ENCODE measurements at places on chromosomes 12 and 14.

GRCh38 chr12:31531893-31532292, 59.0 kb downstream of the DENND5B start:
- DNase-seq = no peak

GRCh38 chr12:2833327-2833726, 1.5 kb downstream of the NRIP2 start:
- DNase-seq = no peak

GRCh38 chr12:1576410-1577241, 17.8 kb downstream of the FBXL14 start:
- DNase-seq = no peak

DNA sequence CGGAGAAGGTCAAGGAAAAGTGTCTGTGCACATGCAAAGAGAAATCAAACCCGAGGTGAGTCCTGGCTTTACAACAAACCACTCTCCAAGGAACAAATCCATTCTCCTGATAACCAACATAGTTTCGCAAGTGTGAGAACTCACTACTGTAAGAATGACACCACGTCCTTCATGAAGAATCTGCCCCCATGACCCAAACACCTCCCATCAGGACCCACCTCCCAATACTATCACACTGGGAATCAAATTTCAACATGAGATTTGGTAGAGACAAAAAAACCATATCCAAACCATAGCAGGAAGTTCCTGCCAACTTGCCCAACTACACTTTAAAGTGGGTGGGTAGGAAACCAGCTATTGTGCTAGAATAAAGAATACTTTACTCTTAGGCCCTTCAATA, 2.4 kb upstream of the ERC1 start:
- no peak for DNase-seq

- no peak for DNase-seq
These were observed 331.2 kb downstream of the SLC16A7 start for GRCh38 chr12:59927032-59927431.

DNA sequence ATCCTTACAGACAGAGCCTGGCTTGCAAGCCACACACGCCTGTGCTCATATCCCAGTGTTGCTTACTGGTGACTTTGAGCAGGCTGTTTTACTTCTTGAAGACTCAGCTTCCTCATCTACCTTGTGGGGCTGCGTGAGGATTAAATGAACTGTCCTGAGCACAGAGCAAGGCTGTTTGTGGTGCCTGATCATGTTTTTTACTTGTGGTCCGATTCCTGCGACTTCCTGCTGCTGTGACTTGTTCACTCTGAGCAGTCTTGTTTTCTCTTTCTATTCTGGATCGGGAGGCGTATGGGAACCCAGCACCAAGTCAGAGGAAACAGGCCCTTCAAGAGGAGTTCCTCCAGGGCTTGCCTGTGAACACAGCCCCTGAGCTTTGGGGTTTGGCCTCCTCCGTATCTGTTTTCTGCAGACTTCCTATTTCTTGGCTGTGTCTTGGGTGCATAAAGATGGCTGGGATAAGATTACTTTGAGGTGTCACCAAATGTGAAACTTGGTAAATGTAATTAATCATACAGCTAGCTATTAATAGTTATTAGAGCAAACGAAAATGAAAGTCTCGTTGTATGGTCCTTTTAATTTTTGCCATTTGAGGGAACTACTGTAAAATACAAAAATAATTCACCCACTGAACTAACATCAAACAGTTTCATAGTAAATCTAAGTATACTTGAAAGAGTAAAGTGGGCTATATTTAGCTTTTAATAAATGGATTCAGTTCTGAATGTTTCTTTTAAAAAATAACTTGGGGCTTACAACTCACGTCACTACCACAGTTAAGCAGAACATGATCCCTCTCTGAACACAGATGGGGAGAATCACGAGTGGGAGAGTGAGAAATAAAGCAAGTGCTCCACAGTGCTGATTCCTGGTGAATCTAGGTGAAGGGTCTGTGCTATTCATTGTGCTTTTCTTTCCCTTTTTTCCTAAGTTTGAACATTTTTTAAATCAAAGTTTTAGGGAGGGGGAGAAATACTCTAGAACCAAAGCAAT, 251.5 kb downstream of the FOXN3 start:
- DNase-seq = no peak

DNA sequence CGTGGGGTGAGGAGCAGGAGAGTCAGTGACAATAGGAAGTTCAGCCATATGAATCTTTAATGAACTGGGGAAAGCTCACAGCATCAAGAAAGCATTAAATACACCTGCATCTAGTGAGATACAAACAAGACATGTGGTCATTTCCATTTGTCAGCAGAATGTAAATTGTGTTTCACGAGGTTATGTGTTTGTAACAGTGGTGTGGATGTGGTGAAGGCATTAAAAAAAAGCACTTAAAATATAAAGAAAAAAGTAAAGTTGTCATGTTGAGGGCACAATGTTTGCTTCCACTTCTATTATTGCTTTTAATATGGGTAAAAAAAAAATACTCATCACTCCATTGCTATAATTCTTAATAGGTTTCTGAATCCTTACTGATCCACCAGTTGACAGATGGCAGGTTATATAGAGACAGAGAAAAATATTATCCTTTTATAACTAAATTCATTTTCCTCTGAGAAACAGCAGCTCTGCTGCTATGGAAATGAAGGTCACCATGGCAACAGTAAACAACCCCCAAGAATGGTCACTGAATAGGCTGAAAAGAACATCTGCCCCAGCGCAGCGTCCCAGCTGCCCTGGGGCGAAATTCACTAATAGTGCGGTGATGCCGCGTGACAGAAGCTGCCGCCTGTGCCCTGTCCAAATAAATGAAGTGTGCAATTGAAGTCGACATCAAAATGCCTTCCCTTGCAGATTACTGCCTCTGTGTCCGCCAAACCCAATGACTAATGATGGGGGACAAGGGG, 226.1 kb downstream of the FOXN3 start:
- DNase-seq = no peak

GRCh38 chr12:111444925-111445725, 39.4 kb downstream of the SH2B3 start:
- DNase-seq = peak; percentile 91

- DNase-seq = no peak
These were observed 4.3 kb downstream of the FRS2 start for GRCh38 chr12:69474456-69474855.

DNA sequence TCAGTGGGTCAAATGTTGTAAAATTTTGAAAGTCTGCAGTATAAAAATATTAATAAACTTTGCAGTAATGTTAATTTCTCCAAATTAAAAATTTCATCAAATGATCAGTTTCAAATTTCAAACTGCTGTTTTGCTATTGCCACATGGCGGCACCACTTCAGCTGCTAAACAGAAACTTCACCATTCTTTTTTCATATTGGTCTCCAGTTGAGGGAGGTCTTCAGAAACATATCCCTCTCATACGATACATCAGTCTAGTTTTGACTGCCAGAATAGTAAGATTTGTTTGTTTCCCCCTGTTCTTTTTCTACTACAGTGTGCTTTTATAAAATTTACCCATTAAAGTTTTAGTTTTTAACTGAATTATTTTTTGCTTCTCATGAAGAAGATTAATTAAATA, 4.2 kb upstream of the TRHDE start:
- DNase-seq = no peak

DNA sequence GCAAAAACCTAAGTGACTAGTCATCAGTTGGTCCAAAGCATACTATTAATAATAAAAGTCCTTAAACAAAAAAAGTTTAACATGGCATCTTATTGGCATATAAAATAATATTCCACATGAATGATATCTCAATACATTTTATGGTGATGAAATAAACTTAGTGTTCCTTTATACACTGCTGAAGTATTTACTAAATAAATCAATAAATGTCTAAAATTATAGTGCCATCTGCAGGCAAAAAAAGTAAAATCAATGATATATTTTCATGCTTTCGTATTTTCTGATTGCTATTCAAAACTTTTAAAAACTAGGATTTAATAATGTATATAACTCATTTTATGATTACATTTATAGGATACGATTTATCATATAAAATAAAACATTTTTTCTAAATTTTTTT, 30.5 kb downstream of the PUS7L start:
- DNase-seq = no peak

- no peak for DNase-seq
These were observed 50.5 kb upstream of the KRR1 start for GRCh38 chr12:75561921-75562320.

DNA sequence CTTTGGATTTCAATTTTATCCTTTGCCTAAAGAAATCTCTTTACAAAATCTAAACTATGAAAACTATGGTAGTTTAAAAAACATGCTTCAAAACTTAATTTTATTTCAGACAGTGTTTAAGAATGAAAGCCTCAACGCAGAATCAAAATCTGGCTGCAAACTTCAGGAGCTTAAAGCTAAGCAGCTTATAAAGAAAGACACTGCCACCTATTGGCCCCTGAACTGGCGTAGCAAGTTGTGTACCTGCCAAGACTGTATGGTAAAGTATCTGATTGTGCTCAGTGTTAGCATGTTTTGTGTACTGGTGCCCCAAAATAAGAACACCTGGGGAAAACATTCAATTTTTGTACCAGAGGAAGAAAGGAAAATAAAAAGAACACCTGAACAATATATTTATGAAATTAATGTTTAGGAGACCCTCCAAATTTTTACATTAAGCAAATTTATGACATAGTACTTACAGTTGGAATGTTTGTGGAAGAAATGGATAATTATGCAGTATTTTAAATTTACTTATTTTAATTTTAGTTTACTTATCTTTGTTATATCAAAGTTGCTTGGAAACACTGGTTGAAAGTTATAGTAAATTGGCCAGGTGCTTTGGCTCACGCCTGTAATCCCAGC, 12.2 kb downstream of the UBR7 start:
- peak; percentile 20 for DNase-seq

DNA sequence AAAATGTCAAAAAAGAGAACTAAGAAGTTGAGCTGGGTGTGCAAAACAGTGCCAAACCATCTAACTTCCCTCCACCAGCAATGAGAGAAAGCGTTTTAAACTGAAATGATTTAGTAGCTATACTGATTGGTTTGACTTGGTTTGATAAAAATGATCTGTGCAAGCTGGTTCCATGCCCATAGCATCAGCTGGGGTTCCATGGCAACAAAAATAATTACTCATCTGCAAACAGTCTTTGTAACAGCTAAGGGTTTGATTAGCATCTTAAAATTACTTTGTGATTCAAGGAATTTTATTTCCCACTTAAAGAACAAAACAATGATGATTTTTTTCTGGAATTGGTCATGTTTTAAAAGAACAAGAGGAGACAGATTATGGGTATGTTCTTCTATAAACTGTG, 15.0 kb upstream of the BICD1 start:
- DNase-seq = no peak

- no peak for DNase-seq
These were observed 86.3 kb upstream of the RASSF8 start for GRCh38 chr12:25872137-25872536.

- peak; percentile 10 for DNase-seq
These were observed 68.7 kb downstream of the CCDC88C start for GRCh38 chr14:91348845-91349465.

DNA sequence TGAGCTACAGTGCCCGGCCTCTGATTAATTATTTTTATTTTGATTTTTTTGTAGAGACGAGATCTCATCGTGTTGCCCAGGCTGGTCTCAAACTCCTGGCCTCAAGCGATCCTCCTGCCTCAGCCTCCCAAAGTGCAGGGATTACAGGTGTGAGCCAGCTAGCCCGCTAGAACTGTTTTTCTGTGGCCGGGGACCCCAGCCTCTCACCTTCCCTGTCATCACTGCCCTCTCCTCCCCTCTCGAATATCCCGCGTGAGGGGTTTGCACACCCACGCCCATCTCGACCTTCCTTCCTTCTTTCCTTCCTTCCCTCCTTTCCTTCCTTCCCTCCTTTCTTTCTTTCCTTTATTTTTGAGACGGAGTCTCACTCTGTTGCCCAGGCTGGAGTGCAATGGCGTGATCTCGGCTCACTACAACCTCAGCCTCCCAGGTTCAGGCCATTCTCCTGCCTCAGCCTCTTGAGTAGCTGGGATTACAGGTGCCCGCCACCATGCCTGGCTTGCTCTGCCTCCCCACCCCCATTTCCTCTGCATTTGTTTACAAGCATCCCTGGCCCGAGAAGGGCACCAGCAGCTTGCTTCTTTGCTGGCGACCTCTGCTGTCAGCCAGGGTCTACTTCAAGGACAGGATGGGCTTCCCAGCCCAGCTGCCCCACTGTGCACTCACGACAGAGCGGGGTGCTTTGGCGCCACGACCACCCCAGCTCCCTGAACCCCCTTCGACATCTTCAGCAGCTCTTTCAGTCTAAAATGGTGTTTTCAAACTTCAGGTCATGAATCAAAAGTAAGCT, 4.3 kb upstream of the TRAF3 start:
- DNase-seq = no peak

DNA sequence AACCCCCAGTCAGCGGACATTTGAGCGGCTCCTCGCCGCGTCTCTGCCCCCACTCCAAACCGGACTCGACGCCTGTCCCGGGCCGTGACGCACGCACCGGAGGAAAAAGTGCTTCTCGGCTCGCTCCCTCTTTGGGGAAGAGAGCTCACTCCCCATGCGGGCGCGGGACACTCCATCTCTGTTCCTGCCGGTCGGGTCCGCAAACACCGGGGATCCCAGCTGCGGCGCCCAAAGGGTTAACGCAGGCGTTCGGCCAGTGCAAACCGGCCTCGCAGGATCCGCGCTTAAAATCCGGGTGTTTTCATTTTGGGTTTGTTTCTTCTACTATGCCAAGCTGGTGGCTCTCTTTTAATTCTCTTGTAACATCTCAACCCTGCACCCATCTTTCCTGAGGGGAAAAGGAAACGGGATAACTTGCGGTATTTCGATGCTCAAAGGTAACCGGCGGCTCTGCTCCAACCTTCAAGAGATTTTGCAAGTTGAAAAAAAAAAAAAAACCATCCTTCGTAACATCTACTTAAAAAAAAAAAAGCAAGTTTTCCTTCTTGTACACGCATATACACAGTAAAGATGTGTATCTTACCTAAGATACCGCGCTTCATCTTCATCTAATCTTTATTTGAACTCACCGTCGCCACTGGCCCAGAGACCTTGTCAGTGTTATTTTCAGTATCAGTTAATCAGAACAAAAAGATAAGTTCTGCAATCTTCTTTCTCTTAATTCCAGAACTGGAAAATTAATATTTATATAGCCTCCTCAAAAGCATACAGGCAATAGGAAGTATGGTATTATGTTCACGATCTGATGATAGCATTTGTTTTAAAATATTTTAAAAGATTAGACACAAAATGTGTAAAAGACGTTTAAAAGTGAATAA, 1.6 kb upstream of the ATP2B1 start:
- peak; percentile 33 for DNase-seq

DNA sequence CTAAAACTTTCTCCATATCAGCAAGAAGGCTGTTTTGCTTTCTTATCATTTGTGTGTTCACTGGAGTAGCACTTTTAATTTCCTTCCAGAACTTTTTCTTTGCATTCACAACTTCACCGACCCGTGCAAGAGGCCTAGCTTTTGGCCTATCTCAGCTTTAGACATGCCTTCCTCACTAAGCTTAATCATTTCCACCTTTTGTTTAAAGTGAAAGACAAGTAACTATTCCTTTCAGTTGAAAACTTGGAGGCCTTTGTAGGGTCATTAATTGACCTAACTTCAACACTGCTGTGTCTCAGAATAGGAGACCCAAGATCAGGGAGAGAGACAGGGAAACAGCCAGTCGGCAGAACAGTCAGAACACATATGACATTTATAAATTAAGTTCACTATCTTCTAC, 39.3 kb downstream of the BBS10 start:
- DNase-seq = no peak

- no peak for DNase-seq
These were observed 333.1 kb downstream of the MED13L start for GRCh38 chr12:115944392-115944742.

GRCh38 chr12:6386491-6386890, 2.5 kb downstream of the LTBR start:
- no peak for DNase-seq
